ENCODE measurements at places on chromosomes 1 and 21.

- no peak for DNase-seq
These were observed 30.2 kb downstream of the BRDT start for GRCh38 chr1:91979383-91979782.

GRCh38 chr1:1309251-1310108 lies 1.1 kb downstream of the PUSL1 start:
- no peak for DNase-seq

DNA sequence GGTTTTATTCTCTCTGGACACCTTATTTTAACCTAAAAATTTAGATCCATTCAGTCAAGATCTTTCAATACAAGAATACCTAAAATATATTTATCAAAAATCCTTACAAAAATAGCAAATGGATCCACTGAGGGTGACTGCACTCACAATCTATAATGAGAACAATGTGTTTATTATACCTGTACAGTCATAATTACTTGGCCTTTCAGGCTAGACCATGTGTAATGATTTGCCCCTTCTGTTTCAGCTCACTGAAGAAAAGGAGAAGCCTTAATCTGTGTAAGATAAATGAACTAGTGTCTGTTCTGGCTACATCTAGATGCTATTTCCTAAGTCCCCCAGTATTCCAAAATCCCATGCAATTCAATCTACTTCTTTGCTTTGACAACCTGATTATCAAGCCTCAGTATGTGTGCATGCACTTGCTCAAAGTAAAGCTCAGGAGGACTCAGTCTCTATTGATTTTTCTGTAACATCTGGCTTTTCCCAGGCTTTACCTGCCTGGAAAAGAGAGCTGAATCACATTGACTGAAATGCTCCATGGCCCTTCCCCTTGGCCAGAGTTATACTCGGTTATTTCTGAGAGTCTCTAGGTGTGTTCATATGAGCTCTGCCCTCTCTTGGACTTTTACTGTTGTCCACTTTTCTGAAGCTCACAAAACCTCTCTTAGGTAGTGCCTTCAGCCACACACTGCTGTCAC lies 27.6 kb downstream of the CRP start:
- DNase-seq, result no peak

GRCh38 chr1:172276120-172276818 lies 144.2 kb upstream of the C1orf105 start:
- DNase-seq, result no peak

DNA sequence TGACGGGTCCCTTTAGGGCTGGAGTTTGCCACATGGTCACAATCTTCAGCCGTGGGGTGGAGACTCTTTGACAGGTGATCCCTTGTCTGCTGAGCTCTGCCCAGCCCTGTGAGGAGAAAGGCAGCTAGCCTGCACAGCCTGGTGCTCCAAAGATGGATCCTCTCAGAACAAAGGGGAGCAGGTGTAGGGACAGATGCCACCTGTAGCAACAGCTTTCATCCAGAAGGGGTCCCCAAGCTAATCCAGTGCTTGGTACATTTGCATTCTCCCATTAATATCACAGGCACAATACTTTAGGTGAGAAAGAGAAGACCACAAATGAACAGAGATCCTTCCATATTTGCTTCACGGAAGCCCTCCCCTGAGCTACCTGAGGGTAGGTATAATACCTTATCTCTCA lies 93.2 kb downstream of the CCDC185 start:
- DNase-seq, result no peak

DNA sequence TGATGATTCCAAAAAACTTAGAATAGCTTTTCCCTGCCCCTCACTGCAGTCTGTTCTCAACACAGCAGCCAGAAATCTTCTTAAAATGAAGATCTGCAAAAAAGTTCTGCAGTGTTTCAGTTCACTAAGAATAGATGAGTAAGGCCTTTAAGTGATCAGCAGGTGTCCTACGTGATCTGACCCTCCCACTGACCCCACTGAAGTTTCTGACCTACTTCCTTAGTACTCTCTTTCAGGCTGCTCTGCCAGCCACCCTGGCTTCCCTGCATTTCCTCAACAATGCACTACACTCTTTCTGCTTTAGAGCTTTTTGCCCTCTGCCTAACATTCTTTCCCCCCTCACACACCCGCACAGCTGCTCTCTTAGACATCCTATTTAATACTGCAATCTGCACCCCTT lies 182.5 kb downstream of the AKT3 start:
- DNase-seq, result no peak

DNA sequence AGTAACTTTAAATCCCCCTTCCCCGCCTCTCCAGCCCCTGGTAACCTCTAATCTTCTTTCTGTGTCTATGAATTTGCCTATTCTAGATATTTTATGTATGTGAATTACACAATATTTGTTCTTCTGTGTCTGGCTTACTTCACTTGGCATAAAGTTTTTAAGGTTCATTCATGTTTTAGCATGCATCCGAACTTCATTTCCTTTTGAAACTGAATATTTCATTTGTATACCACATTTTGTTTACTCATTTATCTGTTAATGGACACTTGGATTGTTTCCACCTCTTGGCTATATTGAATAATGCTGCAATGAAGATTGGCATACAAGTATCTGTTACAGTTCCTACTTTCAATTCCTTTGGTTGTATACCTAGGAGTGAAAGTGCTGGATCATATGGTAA lies 205.3 kb downstream of the TM2D1 start:
- DNase-seq, result no peak

- DNase-seq, result no peak
These were observed 44.2 kb upstream of the ZYG11A start for GRCh38 chr1:52798331-52798730.

DNA sequence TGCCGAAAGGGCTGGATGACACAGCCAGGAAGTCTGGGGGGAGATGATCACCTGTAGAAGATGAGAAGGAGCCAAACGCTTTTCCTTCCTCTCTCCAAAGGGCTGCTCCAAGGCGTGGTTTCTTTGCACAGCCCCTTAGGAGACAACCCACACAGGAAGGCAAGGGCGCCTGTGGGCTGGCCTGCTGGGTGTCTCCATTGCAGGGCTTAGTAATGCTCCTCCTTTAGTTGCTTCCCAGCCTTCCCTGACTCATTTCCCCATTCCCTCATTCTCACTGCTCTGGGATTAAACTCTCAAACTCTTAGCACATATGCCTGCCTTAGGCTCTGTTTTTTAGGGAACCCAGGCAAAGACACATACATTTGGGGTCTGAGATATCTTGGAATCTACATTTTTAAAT lies 1.7 kb upstream of the CLCA1 start:
- DNase-seq, result no peak

- DNase-seq, result no peak
These were observed 6.7 kb downstream of the PHC2 start for GRCh38 chr1:33424205-33424604.

- DNase-seq, result no peak
These were observed 114.7 kb upstream of the WNT4 start for GRCh38 chr1:22257290-22258275.

- DNase-seq, result no peak
These were observed 52.4 kb upstream of the H6PD start for GRCh38 chr1:9181990-9182783.

GRCh38 chr1:66354311-66355201 lies 179.4 kb upstream of the SGIP1 start:
- DNase-seq, result no peak

- DNase-seq, result no peak
These were observed 47.1 kb upstream of the ZYG11A start for GRCh38 chr1:52795464-52795863.

GRCh38 chr1:3320246-3321152 lies 134.0 kb upstream of the ARHGEF16 start:
- DNase-seq, result no peak

DNA sequence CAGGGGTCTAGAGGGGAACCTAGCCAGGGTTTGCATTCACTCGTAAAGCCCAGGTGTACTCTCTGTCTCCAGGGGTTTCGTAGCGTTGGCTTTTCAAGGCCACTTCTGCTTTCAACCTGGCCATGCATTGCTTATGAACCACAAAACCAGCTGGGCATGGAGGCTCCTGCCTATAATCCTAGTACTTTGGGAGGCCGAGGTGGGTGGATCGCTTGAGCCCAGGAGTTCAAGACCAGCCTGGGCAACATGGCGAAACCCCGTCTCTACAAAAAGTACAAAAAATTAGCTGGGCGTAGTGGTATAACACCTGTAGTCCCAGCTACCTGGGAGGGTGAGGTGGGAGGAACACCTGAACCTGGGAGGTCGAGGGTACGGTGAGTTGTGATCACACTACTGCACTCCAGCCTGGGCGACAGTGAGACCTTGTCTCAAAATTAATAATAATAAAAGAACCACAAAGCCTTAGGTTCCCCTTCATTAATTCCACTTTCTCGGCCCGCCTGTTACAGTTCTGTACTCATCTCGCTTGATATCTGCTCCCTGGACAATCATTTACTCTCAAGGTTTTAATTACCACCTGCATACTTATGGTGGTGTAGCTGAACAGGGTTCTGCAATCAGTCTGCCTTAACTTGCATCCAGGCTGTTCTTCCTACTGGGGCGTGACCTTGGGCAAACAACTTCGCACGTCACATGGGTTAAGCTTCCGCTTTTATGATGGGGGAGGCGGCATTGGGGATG lies 6.1 kb downstream of the SLC16A4 start:
- no peak for DNase-seq

GRCh38 chr21:46051821-46052675 lies 45.9 kb upstream of the COL6A2 start:
- DNase-seq, result no peak

GRCh38 chr1:23816906-23817305 lies 8.3 kb downstream of the HMGCL start:
- no peak for DNase-seq

- DNase-seq, result no peak
These were observed 46.8 kb upstream of the DIPK1A start for GRCh38 chr1:93007941-93008577.

- no peak for DNase-seq
These were observed 79.4 kb upstream of the USH2A start for GRCh38 chr1:216502528-216503162.

All from stimulated activated naive CD4-positive, alpha-beta T cell (primary cell).